GM12864 (cell line): ENCODE measurements at places on chromosomes 12 and 14.

DNA sequence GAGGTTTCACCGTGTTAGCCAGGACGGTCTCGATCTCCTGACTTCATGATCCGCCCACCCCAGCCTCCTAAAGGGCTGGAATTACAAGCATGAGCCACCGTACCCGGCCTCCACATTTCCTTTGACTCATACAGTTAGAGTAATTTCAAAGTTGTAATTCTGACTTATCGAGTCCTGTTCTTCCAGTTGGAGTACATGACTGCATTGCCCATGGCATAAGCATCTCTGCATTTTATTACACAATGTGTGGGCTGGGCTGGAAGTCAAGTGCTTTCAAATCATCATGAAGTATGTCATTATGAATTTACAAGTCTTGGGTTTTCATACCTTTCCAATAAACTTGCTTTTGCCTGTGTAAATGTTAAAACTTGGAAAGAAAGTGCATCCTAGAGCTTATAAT lies 1295.7 kb upstream of the FLRT2 start:
- DNase-seq, result no peak

GRCh38 chr14:81009346-81009745 lies 53.9 kb downstream of the TSHR start:
- DNase-seq, result no peak

DNA sequence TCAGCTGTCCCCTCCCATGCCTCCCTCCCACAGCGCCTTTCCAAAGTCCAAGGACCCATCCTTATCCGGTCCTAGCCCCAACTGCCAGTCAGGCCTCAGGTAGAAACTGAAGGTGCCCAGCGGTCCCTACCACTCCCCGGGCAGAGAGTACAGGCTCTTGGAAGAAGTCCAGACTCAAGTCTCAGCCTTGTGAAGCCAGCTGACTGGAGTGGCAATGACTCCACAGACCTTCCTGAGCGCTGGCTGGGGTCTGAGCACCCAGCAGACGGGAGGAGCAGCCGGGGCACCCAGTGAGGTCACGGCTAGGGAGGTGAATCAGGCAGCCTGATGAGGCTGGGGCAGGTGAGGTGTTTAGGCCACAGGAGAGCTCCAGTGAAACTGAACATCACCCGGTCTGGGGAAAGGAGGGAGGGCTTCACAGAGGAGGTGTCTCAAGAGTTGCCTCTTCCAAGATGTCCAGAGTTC lies 60.0 kb downstream of the ITPK1 start:
- DNase-seq, result no peak

GRCh38 chr12:93591137-93591868 lies 18.8 kb downstream of the SOCS2 start:
- no peak for DNase-seq

GRCh38 chr14:77046721-77047120 lies 18.2 kb upstream of the IRF2BPL start:
- DNase-seq, result no peak

GRCh38 chr12:107340898-107341297 lies 247.5 kb upstream of the CRY1 start:
- no peak for DNase-seq

GRCh38 chr12:42767998-42768397 lies 178.5 kb upstream of the PRICKLE1 start:
- no peak for DNase-seq

DNA sequence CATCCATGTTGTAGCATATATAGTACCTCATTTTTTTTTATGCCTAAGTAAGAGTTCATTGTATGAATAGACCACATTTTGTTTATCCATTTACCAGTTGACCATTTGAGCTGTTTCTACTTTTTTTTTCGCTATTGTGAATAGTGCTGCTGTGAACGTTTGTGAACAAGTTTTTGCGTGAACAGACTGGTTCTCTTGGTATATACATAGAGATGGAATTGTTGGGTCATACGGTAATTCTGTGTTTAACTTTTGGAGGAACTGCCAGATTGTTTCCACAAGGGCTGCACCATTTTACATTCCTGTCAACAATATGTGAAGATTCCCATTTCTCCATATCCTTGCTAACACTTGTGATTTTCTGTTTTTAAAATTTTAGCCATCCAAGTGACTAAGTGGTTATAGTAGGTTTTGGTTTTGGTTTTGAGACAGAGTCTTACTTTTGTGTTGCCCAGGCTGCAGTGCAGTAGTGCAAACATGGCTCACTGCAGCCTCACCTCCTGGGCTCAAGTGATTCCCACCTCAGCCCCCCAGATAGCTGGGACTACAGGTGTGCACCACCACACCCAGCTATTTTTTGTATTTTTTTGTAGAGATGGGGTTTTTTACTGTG lies 68.3 kb upstream of the AMN start:
- no peak for DNase-seq

- DNase-seq, result no peak
These were observed 51.9 kb downstream of the HMGA2 start for GRCh38 chr12:65876161-65876560.

- no peak for DNase-seq
These were observed 31.9 kb downstream of the CACNA1C start for GRCh38 chr12:2084553-2085296.

- DNase-seq, result no peak
These were observed 155.5 kb downstream of the ZFP36L1 start for GRCh38 chr14:68637106-68638021.

DNA sequence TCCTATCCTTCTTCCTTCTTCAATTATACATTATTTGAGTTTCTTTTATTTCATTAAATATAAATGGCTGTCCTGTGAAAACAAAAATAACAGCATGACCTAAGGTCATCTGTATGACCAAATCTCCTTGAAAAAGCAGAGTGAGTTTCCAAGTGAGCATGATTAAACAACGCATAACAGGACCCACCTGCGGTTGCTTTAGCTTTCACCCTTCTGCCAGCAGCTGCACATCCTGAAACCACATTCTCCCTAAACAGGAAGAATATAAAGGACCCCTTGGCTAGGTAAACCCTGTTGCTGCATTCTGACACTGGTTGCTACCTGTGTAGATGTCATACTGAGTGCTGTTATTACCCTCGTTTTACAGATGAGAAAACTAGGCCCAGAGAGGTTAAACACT lies 42.8 kb upstream of the CPM start:
- no peak for DNase-seq

GRCh38 chr12:42804928-42805327 lies 215.4 kb upstream of the PRICKLE1 start:
- no peak for DNase-seq

DNA sequence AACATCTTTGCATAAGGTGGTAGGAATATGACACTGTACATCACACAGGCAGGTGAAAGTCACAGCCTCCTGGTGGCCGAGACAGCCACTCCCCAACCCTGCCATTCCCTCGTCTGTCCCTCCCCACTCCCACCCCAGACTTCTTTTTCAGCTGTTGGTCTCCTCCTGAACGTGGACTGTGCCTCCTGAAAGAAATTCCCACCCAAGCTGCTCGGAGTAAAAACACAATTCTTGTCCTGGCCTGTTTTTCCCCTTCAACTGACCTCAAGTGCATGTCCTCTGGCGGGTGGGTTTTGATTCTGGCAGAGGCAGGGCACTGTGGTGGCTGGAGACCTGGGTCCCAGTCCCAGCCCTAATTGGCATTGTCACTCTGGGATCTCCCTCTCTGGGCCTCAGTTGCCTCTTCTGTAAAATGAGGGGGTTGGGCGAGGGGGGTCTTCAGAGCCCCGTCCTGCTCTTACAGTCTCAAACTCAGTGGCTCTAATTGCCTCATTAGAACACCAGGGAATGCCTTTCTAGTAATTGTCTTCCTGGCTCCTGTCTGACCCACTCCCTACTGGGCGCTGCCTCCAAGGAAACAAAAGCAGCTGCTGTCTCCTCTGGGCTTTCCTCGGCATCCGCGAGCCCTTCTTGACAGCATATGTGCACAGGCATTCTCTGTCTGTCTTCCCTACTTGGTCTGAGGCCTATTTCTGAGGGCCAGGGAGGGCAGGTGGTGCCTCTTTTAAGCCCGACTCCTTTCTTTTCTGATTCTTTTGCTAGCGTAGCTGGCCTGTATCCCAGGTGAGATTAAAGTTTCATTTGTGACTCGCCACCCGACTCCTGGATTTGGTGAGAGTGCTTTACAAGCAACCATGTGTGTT lies 186.6 kb upstream of the RMST start:
- no peak for DNase-seq

GRCh38 chr14:87411370-87411769 lies 581.6 kb downstream of the GALC start:
- DNase-seq, result no peak

DNA sequence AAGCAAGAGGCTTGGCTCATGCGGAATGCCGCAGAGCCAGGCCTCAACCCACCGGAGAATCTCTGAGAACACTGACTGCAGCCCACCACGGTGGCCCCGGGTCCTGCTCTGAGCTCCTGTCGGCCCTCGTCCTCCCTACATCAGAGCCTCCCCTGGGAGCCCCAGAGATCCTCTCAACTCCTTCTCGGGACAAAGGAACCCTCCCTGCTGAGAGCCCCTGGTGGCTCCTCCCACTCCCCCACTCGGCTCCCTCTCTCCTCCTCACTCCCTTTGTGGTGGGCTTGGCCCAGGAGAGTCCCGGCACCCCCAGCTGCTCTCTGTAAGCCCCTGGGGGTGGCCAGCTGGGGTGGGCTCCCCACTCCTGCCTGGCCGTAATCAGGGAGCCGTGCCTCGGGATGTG lies 11.1 kb upstream of the INF2 start:
- no peak for DNase-seq

DNA sequence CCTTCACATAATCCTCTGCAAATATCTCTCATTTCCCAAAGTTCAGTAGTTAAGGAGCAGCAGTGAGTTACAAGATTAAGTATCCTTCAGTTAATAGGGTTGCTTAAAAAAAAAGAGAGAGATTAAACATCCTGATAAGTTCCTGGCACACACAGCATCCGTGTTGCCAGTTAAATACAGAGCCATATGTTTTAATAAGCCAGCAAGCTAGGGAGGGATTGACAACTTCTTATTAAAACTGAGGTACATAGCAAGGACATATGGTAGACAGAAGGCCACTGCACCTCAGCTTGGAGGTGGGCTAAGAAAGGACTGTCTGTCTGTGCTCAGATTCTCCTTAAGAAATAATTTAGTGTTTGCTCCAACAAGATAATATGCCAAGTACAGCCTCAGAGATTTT lies 9.6 kb upstream of the TMEM30B start:
- no peak for DNase-seq

- DNase-seq, result no peak
These were observed 164.3 kb downstream of the GRIP1 start for GRCh38 chr12:66514581-66514980.

- no peak for DNase-seq
These were observed 3.0 kb upstream of the PLXNC1 start for GRCh38 chr12:94145191-94145983.

- DNase-seq, result no peak
These were observed 40.3 kb upstream of the RGS6 start for GRCh38 chr14:71891970-71892369.
